ENCODE measurements at places on chromosomes 7 and 10.
A peak's percentile ranks its signal among the peaks of the same experiment; 100 is the strongest.

- DNase-seq, result no peak
These were observed 88.1 kb upstream of the NRP1 start for GRCh38 chr10:33422471-33423153.

- no peak for DNase-seq
These were observed 3.3 kb downstream of the HILPDA start for GRCh38 chr7:128458956-128459355.

DNA sequence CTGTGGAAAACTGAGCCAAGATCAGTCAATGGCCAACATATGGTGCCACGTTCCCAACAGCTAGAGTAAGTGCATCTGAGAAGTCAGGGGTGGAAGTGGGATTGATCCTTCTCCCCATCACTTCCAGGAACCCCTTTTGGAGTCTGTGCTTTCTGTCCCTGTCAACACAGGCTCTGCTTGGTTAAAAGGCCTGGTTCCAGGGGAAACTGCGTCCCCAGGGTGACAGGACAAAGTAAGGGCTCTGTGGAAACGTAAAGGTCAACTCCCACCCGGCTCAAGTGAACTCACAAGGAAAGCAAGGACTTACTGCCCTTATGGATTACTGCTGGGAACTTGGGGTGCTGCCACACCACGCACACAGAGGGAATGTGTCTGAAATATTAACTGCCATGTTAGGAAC, 77.5 kb upstream of the GRB10 start:
- no peak for DNase-seq

- peak; percentile 34 for DNase-seq
These were observed 36.3 kb downstream of the ARID5B start for GRCh38 chr10:61937631-61938351.

All from AG20443 (cell line).